ENCODE measurements at places on chromosomes 5 and 9.

DNA sequence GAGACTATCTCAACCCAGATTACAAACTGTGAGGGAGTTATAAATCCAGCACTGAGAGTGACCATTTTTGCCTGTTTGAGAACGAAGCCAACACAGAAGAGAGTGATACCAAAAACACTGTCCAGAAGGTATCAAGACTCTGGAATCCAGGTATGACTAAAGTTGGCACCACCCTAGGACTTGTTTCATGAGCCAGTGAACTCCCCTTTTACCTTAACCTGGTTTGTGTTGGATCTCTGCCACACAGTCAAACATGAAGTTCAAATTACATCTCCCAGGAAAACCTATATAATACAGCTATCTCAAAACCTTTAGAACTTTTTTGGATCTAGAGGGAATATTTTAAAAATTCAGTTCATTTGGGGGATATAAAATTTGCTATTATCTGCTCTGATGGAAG, 11.4 kb downstream of the ZBTB5 start:
- no peak for DNase-seq

DNA sequence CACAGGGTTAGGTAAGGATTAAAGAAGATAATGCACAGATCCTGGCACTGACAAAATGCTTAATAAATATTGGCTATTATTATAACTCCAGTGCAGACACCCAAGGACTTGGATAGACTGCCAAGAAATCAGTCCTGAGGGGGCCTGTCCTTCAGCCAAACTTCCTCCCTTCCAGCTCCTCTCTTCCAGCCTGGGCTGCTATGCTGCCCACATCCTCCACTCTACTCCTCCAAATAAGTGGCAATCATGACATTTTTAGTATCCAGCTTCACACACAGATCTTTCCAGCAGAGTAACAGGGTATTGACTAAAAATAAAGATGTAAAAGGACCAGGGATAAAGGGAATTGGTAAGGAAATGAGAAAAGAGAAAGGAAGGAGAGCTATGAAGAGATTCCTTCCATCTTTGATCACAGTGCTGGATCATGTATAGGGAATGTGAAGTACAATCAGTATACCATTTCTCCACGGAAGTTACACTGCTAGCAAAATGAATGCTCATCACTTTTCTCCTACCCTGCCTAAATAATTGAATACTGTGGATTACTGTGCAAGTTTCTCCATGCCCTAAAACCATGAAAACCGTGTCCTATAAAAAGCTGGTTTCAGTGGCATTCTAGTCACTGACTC, 136.0 kb upstream of the OSMR start:
- DNase-seq: peak; percentile 24

DNA sequence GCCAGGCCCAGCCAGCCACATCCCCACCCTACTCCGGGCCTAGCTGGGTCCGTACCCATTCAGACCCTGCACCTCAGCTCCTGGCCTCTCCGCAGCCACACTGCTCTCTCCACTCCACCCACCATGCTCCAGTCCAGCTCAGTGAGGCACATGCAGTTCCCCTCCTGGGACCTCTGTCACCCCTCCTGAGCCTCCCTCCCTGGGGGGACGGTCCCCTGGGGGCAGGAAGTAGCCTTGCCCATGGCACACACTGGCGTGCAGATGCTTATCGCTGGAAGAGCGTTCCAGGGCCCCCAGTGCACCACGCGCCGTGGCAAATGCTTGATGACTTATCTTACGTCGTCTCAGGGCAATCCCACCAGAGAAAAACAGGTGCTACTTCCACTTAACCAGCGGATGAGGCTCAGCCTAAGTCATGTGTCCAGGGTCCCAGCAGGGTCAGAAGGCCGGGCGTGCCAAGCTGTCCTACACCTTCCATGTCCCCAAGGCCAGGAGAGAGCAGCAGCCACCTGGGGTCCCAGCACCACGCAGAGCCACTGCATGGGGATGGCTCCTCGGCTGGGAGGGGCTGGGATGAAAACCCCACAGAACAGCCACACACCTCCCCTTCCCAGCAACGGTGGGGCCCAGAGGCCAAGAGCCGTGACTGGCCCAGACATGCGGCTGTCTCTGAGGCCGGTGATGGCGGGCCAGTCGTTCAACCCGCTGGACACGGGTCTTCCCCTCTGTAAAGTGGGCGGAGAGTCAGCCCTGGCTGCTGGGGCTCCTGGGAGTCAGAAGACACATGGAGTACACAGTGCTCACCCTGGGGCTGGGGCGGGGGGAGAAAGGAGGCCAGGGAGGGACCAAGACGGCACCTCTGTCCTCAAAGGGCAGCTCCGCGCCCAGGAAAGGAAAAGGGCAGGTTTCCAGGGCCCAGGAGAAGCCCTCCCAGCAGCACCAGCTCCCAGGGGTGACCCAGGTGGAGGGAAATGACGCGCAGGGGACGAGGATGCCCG, 2.6 kb upstream of the CCDC187 start:
- no peak for DNase-seq

DNA sequence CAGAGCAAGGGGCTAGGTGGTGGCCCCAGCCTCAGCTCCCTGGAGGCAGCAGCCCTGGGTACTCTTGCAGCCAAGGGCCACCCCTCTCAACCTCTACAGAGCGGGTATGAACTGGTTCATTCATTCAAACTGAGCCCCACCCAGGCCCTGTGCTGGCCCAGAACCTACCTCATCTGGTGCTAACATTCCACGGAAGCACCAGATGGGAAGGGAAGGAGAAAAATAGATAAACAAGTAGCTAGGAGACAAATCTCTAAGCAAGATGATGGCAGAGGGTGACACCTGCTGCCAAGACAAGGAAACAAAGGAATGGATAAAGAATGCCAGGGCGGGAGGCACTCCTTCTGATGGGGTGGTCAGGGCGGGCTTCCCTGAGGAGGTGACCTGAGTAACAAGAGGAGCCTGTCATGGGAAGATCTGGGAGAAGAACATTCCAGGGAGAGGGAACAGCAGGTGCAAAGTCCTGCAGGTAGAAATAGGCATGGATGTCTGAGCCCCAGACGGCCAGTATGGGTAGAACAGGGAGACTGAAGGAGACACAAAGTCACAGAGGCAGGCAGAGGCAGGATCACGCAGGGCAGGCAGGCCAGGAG, 6.1 kb downstream of the ST6GALNAC4 start:
- DNase-seq: no peak

DNA sequence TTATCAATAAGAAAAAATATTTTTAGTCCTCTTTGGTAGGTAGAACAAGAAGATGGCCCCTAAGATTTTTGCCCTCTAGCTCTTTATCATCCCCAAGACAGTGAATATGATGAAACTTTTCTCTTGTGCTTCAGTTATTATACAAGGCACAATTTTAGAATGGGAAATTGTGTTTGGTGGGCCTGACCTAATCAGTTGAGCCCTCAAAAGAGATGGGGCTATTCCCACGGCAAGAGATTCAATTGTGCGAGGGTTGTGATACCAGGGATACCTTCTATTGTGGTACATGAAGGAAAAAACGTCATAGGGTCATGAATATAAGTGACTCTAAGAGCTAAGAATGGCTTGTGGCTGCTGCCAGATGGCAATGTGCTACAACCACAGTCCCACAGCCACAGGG, 94.0 kb upstream of the COX7C start:
- DNase-seq: no peak

DNA sequence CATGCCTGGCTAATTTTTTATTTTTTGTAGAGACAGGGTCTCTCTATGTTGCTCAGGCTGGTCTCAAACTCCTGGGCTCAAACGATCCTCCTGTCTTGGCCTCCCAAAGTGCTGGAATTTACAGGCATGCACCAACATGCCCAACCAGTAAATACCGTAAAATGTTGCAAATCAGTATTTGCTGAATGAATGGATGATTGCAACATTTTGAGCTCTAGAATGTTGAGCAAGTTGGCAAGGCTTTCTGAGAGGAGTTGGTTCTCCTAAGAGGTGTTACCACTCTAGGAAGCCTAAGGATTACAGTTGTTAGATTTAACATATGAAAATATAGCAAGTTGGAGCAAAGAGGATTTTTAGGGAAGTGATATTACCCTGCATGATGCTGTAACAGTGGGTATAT, 15.6 kb upstream of the DMXL1 start:
- no peak for DNase-seq

- peak; percentile 84 for DNase-seq
These were observed 7.0 kb downstream of the CDC42SE2 start for GRCh38 chr5:131270809-131271208.

GRCh38 chr9:26802921-26803320, 89.7 kb downstream of the CAAP1 start:
- no peak for DNase-seq

DNA sequence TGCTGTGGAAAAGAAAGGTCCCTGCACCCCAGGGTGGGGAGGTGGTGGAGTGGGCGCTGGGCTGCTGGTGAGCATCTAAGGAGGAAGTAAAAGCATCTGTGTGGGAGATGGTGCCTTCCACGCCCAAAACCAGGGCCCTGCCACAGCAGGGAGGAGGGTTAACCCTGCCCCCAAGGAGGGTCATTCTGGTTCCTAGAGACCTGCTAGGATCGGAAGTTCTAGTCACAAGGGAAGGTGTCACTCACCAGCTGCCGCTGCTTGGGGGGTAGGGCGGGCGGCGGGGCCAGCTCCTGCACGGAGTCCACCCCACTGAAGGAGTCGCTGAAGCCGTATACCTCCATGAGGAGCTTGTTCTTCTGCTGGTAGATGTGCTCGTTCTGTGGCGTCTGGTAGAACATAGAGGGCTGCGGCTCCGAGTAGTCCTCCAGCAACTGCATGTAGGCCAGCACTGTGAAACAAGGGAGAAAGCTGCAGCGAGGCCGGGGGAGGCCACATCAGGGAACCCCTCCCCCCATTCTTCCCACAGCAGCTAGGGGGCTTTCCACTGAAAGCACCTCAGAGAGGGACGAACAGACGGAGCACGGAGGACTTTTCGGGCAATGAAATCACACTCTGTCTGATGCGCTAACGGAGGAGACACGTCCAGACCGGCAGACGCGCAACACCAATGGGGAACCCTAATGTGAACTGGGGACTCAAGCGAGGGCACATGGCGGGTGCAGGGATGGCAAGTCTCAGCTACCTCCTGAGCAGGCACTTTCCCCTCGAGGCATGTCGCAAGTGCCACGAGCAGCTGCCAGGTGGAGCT, 76.4 kb downstream of the PRRT1B start:
- no peak for DNase-seq

GRCh38 chr5:36683821-36684434, 77.5 kb downstream of the SLC1A3 start:
- peak; percentile 72 for DNase-seq

- no peak for DNase-seq
These were observed 27.8 kb downstream of the CRHBP start for GRCh38 chr5:76980518-76981144.

GRCh38 chr9:77714077-77714549, 66.0 kb upstream of the GNA14 start:
- peak; percentile 61 for DNase-seq

- no peak for DNase-seq
These were observed 44.0 kb upstream of the IER5L start for GRCh38 chr9:129221979-129222635.

- DNase-seq: no peak
These were observed 16.9 kb upstream of the LAMC3 start for GRCh38 chr9:130991778-130992681.

GRCh38 chr9:121637713-121638220, 13.7 kb upstream of the DAB2IP start:
- DNase-seq: peak; percentile 34

DNA sequence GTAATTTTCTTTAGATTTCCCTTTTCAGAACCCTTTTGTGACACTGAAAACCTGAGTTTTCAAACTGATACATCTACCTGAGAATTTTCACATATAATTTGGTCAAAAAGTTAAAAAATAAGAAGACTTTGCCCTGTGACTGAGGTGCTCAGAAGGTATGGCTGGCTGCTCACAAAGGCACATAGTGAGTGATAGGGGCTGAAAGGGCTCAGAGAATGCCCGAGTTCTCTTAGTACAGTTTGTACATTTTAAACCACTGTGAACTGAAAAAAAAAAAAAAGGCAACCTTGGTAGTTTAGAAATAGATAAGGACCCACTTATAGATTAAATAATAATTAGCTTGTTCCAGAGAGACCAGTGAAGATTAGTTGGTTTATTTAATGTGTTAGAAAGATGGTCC, 18.1 kb upstream of the PSAT1 start:
- DNase-seq: no peak

DNA sequence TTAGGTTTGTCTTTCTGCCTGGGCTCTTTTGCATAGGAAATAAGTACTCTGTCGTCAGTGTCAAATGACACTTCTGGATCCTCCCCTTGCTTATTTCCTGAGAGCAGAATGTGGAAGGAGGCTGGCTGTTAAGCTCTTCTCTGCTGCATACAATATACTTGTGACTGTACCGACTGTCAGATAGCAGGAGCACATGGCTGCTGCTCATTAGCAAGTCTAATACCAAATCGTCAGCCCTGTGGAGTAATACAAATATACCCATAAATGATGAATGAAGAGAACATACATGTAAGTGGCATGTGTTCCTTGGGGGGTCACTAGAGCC, at the start of gene GPR151:
Gene GPR151 (minus strand): TSS at position 40 of the 325 bp plus-strand sequence. CDS start 77 bp downstream, outside the sequence.
- no peak for DNase-seq

DNA sequence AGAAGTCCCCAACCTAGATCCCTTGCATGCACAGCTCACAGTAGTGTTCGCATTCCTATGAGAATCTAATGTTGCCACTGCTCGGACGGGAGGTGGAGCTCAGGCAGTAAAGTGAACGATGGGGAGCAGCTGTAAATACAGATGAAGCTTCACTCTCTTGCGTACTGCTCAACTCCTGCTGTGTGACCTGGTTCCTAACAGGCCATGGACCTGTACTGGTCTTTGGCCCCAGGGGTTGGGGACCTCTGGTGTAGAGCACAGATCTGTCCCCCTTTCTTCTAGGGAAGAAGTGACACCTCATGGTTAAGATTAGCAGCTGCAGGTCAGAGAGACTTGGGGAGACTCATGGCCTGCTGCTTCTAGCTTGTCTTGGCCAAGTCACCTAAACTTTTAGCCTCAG, 7.1 kb downstream of the ARHGEF28 start:
- no peak for DNase-seq

- DNase-seq: no peak
These were observed 53.7 kb downstream of the TRIM36 start for GRCh38 chr5:115116001-115116400.

DNA sequence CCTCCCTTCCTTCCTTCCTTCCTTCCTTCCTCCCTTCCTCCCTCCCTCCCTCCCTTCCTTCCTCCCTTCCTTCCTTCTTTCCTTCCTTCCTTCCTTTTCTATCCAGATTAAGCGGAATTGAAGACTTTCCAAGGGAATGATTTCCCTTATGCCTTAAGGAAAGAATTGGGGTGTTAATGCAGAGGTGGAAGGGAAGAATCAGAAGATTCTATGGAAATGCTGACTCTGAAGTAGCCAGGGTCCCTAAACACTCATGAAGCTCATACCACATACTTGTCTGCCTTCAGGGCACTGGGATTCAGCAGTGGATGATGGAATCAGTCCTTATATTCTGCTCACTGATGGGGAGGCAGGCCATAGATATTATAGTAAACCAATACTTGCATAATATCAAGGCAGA, 48.2 kb downstream of the TNC start:
- DNase-seq: no peak

GRCh38 chr9:133752739-133753446, 14.7 kb upstream of the SARDH start:
- no peak for DNase-seq

- DNase-seq: no peak
These were observed 167.0 kb upstream of the CDKN2B start for GRCh38 chr9:22175972-22176545.

Measured in fibroblast of skin of right biceps (primary cell).